ENCODE measurements at places on chromosomes 16 and 17.
A peak's percentile ranks its signal among the peaks of the same experiment; 100 is the strongest.

DNA sequence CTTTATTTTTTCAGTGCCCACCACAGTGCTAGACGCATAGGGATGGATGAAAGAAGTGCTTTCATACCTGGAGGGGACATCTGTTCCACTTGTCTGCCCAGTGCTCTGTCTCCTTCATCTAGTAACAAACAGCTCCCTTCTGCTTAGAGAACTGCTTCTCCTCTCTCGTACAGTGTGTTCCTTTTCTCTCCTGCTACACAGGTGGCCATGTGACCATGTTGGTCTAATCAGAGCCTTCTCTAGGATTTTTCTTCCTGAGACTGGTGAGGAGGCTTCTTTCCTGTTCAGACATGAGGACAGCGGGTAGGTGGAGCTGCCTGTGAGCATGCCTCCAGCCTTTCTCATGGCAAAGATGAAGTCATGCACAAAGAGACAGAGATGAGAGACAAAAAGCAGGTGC is 182.7 kb downstream of the TMEM132E start:
- DNase-seq = no peak

DNA sequence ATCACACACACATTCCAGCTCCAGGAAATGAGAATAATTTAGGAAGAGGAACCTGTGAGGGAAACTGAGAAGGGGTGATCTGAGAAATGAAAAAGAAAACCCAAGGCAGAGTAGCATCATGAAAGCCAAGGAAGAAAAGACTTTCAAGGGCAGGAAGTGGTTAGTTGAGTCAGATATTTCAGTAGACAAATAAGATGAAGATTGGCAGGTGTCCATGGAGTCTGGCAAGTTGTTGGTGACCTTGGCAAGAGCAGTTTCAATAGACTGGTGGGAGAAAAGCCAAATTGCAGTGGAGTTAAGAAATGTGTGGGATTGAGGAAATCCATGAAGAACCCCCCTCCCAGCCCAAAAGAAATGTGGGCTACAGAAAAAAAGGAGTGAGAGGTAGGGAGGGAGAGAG is 10.7 kb downstream of the GNAO1 start:
- DNase-seq = peak; percentile 5

GRCh38 chr16:86726340-86726739 is 148.0 kb downstream of the FOXL1 start:
- no peak for DNase-seq

DNA sequence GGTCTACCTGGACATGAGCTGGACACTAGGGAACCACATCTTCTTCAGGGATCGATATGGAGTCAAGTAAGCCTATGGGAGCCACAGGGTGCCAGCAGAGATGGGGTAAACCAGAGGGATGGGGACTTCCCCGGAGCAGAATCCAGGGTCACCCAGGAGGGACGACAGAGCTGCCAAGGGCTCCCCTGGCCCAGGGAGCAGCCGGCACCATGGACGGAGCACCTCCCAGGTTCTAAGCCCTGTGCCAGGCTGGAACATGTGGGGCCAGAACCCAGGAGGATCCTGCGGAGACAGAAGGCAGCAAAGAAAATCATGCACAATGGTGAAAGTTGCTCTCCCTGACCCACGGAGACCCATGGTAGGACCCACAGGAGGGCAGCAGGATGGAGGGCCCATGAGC is 33.6 kb upstream of the KSR1 start:
- DNase-seq = no peak

DNA sequence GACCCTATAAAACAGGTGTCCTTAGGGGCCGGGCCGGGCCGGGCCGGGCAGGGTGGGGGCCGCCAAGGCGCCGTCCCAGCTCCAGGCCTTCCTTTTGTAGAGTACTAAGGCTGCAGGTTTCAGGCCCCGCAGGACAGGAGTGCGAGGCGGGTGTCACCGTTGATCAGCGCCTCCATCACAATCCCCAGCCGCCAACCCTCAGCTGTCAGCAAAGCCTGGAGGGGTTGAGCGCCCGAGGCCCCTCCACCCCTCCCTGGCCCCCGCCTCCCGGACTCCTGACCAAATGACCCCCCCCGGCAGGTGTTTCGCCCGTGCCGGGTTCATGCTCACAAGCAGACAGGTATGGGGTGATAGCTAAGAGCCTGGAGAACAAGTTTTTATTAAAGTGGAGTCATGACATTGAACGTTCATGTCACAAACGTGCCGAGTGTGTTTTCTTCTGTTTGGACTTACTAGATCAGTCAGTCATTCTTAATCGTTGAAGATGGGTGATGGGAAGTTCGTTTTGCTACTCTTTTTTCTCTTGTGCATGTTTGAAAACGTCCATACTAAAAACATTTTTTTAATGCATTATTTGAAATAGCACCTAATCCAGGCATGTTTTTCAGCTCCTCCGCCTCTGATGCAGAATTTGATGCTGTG is 534 bp downstream of the ARL2BP start:
- peak; percentile 24 for DNase-seq

DNA sequence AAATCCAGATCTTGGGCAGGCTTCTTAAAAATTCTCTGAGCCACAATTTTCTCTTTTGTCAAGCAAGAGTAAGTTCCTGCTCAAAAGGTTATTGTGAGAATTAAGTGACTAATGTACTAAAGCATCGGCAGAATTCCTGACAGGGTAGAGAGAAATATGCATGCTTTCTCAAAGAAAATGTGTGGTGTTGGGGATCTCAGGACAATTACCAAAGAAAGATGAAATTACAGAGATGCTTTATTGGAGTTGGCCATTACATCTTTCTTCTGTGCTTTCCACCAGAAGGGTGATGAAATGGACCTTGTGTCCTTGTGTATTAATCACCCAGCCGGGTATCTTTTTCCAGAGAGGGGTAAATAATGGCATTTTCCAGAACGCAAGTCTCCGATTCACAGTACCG is 1.7 kb upstream of the USP43 start:
- no peak for DNase-seq

- DNase-seq = no peak
These were observed 10.7 kb upstream of the CIITA start for GRCh38 chr16:10865991-10866966.

DNA sequence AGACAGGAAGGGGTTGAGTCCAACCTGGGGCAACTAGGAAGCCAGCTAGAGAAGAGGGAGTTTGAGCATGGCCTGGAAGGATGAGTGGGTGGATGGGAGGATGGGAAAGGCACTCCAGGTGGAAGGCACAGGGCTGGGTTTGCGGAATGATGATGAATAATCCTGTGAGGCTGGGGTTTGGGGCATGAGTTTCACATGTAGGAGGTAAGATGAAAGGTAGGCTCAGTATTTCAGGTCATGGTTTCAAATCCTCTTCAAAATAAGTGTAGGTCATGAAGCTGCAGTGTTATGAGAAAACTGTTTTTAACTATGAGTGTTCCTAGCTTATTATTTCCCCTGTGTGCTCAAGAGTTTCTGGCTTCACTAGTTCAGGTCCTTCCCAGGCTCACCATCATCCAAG is 130.3 kb downstream of the SKAP1 start:
- DNase-seq = no peak

DNA sequence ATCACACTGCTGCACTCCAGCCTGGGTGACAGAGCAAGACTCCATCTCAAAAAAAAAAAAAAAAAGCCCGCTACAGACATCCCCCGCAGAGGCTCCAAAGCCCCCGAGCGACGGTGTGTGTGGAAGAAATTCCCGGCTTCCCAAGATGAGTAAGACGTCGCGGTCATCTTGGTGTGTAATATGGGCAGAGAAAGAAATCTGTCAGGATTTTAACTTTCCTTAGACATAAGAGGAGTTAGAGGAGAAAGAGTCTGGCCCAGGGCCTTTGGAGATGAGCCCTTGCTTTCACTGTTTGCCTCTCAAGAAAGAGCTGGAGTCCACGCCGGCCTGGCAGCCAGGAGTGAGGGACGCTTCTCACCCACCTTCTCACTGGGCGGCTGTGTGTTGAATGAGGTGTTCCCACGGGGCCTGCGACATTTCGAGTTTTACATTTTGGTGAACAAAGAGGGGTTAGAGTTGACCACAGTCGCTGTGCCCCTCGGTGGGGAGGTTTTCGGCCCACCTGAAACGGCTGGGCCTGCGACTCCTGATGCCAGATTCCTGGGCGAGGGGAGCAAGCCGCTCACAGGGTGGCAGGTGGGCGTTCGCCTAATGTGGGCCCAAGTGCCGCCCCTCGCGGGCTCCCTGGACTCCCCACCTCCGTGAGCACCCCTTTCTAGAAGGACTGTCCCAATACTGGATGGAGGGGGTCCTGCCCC is 17.9 kb downstream of the C1QTNF1 start:
- no peak for DNase-seq

GRCh38 chr17:68352041-68352440 is 60.7 kb downstream of the ARSG start:
- DNase-seq = no peak

GRCh38 chr16:16029431-16030011 is 80.1 kb downstream of the ABCC1 start:
- DNase-seq = no peak
